ENCODE measurements at places on chromosomes 16 and 17. TPM values are rescaled to one million over a fixed set of nuclear protein-coding genes. Genes with fewer than 3 reads are reported as not detected.

DNA sequence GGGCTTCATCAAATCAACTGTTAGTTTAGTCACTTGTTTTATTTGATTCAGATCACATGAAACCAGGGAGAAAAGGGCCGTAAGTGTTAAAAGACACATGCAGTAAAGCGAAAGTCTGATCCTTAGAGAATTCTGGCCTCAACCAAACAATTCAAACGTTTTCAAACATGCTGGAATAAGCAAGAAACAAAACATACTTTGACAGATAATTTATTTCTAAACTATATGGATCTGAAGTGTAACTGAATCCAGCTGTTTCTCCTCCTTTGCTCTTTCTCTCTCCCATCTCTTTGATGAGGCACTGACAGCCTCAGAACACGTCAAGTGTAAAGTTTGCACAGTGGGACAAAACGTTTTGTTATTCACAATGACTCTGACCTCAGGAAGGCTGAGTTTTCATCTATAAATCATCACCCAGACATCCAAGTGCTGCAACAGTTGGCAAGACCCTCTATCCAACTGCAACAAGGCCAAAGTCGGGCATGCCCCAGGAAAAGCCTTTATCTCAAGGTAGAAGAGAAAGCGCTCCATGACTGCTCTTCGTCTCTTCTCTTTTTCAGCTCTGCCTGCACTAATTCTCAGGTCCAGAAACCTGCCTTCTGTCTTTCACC is 267.1 kb upstream of the MYOCD start:
- DNase-seq = no peak

DNA sequence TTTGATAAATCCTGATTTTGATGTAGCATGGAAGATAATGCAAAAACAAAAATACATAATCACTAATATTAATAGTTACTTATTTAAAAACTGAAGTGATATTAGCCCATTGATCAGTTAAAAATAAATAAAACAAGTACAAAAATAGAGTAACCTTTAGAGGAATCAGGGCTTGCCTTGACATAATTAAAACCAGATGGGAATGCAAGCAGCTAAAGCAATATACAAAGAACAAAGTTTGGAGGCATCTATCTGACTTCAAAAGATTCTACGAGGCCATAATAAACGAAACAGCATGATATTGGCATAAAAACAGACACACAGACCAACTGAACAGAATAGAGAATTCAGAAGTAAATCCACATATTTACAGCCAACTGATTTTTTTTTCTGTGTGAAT is 15.0 kb upstream of the HEATR3 start:
- no peak for DNase-seq

DNA sequence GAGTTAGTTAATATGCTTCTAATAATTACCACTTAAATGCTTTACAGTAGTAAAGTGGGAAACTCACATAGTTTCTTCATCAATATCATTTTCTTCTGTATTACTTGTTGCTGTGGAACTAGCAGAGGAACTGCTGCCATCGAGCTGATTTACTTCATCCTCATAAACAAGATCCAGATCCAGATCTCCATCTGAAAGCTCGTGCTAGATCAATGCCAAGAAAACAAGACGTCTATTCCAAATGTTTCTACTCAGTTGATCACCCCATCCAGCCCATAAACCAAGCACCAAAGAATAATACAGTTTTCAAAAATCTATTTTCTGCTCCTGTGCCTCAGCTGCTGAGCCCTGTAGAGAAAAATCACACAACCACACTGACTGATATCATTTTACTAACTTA is 59.1 kb downstream of the TRIM37 start:
- DNase-seq = no peak

DNA sequence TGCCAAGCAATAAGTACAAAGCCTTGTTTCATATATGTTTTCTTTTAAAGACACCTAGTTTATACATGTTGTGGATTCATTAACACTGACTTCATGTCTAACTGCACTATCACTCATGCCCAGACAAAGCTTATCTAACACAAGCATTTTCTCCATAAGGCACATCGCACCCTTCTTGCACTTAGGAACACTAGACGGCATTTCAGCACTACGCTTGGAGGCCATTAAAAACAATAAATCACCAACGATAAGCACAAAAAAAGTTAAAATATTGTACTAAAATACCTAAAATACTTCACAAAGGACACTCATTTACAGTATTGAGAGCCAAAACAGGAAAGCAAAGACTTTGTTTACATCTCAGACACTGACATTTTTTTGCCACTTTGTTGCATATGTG is 39.0 kb upstream of the TEKT3 start:
- DNase-seq = no peak

- no peak for DNase-seq
Observed at GRCh38 chr17:2863204-2863603, 67.0 kb downstream of the RAP1GAP2 start.

Gene EPX
- total RNA-seq = not detected

Gene TMEM204
- total RNA-seq = 14.5 TPM

- no peak for DNase-seq
Observed at GRCh38 chr17:63652106-63652505, 29.9 kb downstream of the MAP3K3 start.

DNA sequence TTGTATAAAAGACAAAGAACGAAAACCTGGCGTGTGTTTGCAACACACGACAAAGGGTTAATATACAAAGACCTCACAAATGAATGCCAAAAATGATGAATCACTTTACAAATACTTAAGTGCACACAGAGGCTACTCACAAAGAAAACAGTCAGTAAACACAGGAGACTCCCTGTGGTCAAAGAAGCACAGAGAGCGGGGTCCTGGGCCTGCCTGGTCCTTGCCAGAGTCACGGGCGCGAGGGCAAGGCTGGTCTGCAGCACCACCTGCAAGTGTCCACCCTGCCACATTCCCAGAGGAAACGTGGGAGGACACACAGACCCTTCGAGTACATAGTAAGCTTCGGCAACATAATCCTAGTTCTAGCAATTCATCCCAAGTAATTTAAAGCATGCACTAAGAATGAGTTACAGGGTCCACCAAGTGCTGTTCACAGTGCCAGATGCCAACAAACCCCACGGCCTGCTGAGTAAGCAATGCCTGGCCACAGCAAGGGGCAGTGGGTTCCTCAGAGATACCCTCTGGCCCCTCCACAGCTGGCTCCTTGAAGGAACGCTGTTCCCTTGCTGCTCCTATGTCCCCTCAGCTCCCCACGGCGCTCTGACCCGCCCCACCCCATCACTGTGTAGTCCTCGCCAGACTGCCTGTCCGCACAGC is 24.6 kb upstream of the FAAP100 start:
- no peak for DNase-seq
